AG20443 (cell line): ENCODE measurements at places on chromosomes 5 and 9.

DNA sequence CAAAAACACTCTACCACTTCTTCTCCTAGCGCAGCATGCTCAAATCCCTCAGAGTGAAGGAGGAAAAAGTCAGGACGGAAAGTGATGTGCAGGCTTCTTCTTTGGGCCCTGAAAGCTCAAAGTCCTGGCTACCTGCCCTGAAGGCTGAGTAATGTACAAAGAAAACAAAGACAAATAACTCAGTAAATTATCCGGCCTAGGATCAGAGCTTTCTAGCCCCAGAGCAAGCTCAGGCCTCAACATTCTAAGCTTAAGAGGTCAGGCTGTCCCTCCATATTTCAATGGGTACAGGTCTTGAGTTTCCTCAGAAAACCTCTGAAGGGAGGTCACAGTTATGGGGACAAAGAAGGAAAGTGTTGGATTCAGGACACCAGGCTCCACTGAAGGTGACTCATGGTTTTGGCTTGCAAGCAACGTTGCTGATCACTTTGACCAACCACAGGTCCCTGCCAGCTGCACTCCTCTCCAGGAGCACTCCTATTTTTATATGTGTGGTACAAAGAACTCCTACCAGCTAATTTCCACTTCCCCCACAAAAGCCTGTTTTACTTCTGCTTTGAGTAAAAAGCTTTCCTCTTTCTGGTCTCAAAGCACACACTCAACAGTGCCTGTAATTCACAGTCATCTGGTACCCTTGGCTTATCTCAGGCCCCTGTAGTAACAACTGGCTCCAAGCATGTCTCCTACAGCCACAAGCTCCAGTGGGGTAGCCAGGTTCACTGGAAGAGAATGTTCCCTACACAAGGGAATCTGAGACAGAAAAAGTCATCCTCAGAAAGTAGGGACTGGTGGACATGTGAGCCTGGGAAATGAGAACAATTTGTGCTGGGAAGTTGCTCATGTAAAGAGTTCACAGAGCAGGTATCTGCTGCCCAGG lies 115.7 kb downstream of the UGCG start:
- DNase-seq = peak; percentile 88

GRCh38 chr5:9337928-9338595 lies 207.8 kb downstream of the SEMA5A start:
- peak; percentile 64 for DNase-seq

- DNase-seq = peak; percentile 49
Observed at GRCh38 chr9:108463932-108464606, 391.7 kb downstream of the ACTL7B start.

GRCh38 chr5:61704289-61704688 lies 372.2 kb downstream of the ZSWIM6 start:
- DNase-seq = no peak

GRCh38 chr5:132176521-132176945 lies 51.1 kb downstream of the P4HA2 start:
- no peak for DNase-seq

DNA sequence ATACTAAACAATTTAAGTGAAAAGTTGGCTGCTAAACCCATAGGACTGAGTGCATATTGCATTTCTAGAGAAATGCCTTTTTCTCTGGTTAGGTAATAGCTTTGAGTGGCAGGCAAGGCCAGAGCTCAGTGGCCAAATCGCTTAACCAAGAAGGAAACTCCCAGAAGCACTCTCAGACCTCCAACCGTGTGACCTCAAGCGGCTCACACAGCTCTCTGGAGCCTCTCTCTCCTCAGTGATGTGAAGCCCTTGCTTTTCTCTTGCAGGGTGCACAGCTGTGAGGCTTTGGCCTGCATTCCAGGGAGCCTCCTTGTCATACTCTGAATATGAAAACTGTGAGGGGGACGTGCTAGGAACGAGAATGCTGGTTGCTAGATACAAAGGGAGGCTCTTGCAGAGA lies 106.7 kb downstream of the INSYN2B start:
- DNase-seq = no peak

- no peak for DNase-seq
Observed at GRCh38 chr5:107619781-107620180, 51.0 kb downstream of the EFNA5 start.

DNA sequence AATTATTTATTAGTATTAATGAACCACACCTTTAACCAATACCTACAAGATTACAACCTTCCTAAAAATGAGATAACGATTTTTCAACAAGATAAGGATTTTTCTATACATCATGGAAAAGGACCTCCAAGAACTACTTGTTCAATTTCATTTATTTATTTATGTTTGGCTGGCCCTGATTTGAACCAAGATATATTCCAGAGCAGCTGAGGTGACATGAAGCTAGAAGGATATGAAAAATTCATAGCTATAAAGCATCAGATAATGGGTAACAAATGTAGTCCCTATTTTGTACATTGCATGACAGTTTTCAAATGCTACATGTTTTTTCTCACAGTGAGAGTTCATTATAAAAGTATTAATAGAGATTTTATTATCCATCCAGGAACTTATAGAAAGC lies 798.5 kb upstream of the ARRDC3 start:
- DNase-seq = no peak

GRCh38 chr9:78031893-78032729 lies 500 bp upstream of the GNAQ start:
- peak; percentile 95 for DNase-seq

DNA sequence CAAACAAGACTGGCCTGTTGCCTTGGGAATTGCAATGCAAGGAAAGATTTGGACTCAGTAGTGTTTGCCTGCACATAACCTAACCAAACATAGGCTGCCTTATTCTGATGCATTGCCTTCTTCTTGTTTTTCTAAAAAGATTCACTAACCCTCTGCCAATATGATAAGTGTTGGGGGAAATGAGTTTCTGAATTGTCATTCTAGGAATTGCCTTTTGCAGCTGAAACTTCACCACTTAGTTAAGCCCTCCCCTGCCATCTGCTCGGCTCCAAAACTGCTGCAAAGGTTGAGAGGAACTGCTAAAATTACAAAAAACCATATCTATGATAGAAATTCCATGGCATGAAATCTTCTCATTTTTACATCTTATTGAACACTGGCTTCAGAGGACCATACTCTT lies 41.6 kb upstream of the SPATA31D4 start:
- DNase-seq = no peak

DNA sequence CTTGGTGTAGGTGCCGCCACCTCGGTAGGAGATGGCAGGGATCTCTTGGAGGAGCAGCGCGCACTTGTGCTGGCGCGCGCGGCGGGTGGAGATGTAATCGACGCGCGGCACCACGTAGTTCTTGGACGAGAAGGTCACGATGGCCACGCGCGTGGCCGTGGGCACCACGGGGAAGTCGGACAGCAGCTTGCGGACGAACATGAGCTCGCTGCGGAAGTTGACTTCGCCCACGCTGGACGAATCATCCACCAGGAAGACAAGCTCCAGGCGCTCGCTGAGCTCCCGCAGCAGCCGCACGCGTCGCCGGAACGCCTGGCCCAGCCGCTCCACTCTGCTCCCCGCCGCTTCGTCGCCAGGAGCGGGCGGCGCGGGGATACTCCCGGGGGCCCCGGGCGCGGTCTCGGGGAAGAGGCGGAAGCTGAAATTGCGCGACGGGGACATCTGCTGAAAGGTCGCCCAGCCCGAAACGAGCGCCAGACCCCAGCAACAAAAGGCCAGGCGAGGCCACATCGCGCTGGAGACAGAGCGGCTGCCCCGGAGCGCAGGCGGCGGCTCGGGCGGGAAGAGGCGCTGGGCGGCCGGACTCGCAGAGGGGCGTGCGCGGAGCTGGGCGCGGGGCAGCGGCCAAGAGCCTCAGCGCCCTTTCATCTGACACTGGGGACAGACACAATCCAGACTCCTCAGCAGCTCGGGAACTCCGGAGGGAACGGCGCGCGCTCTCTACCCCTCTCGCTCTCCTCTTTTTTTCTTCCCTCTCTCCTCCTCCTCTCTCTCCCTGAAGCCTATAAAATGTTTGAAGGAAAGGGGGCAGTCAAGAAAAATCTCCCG lies at the start of gene SVEP1:
Gene SVEP1, minus strand, starts transcription at position 708 of the 828 bp plus-strand sequence. Its CDS starts 198 bp downstream, at position 510.
- peak; percentile 68 for DNase-seq

GRCh38 chr5:157540124-157540523 lies 35.5 kb downstream of the ADAM19 start:
- no peak for DNase-seq

GRCh38 chr9:13137426-13137825 lies 142.1 kb downstream of the MPDZ start:
- DNase-seq = no peak

DNA sequence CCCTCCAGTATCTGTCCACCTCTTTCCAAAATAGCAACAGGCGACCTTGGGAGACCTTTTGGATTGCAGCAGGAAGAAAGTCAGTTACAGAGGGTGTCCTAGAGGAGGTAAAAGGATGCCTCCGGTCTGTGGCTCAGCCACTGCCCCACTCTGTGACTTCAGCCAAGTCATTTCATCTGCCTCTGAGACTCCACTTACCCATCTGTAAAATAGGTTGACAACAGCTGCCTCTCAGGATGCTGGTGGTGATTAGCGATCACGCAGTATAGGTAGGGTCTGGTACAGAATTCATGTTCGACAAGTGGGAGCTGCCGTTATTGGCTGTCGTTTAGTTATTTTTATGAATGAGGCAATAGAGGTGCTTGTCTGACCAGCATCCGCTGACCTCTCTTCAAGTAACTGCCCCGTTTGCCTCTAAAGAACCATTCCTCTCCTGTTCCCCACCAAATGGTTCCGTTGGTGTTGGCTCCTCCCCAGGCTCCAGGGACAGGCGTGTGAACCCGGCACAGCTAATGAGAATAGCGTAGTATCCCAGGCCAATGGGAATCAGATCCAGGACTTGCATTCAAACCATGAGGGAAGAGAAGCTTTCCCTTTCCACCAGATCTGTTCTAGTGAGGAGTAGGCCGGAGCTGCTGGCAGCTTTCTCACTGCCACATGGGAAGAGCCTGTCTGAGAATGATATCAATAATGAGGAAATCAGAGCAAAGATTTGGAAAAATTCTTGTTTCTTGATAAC lies 64.1 kb downstream of the SMIM23 start:
- DNase-seq = no peak

DNA sequence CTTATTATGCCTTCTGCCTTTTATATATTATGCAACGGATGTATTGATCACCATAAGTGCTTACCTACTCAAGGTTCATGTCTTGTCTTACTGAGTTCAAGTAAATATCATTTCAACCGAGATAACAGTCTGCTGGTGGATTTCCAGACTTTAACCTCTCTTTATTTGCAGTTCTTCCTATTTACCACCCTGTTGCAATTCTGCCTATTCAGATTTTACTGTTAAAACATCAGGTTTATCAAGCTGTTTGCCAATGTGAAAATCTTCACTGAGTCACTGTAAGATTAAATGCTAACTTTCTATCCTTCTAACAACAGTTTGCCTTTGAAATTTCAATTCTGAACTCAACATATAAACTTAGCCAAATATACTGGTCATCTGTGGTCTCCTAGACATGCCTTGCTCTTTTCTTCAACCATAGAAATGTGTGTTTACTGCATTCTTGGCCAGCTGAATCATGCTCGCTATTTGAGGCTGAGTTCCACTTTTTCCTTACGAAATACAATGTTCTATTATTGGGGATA lies 471.7 kb upstream of the RORB start:
- peak; percentile 8 for DNase-seq

- peak; percentile 69 for DNase-seq
Observed at GRCh38 chr5:72355706-72356299, 35.6 kb downstream of the PTCD2 start.

DNA sequence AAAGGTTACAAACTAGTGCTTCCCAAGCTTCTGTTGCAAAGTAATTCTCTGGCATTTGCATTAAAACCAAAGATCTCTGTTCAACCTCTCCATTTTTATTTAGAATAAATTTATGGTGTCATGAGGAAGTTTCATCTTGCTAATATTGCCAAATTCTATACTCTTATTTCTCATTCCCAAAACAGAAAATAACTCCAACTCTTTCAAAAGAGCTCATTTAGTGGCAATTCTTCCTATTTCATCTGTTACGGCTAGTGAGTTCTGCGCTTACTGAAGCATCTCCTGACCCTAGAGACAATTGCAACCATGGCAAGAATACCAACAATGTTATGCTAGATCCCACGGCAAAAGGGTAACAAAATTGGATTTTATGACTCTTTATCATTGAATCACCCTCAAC lies 97.0 kb downstream of the HINT1 start:
- DNase-seq = no peak

DNA sequence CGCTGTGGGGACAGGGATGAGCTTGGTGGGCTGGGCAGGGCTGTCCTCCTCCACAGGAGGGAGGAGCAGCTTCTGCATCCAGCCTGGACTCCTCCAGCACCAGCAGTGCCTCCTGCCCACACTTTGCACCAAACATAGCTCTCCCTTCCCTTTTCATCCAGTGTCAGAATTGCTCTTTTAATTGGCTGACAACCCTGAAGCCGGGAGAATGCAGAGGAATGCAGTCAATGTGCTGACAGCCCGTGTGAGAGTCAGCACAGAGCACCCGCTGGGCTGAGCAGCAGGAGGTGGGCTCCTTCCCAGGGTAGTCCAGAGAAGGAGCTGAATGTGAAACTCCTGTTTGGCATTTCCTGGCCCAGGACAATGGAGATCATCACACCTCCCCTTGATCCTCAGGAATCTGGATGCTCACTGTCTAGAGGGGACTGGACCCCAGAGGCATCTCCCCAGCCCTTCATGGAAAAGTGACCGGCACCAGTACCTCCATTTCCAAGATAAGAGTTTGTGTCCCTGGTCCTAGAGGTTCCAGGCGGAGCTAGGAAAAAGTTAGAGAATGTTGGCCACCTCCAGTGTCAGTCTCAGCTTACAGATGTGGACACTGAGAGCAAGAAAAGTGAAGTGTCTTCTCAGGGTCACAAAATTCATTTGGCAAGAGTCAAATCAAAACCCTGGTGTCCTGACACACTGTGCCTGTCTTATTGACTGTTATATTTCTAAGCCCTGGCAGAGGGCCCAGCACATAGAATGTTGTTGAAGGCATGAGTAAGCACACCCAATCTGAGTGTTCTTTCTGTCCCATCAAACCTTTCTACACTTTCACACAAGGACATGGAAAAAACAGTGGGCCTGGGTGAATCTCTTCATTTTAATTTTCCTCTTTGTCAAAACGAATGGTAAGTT lies 202.1 kb downstream of the SNX18 start:
- DNase-seq = peak; percentile 62

GRCh38 chr9:87564111-87564510 lies 66.4 kb downstream of the DAPK1 start:
- DNase-seq = peak; percentile 53

DNA sequence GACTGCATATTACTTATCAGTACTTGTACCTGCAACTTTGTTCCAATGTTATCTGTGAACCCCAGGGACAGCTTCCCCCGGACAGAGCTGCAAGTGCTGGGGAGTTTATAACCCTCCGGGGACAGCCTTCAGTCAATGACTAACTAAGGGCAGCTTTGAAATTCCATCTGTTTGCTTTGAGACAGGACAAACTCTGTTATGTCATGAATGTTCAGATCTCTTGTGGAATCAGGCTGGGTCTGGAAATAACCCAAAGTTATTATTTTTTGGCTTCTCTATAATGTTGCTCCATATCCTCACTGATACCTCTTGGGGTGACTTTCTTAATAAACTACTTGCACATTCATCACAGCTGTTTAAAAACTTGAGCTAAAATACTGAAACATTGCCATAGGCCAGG lies 617.5 kb upstream of the TLE4 start:
- no peak for DNase-seq
